KG1 (cell line): ENCODE measurements at places on chromosomes 2 and 18.

DNA sequence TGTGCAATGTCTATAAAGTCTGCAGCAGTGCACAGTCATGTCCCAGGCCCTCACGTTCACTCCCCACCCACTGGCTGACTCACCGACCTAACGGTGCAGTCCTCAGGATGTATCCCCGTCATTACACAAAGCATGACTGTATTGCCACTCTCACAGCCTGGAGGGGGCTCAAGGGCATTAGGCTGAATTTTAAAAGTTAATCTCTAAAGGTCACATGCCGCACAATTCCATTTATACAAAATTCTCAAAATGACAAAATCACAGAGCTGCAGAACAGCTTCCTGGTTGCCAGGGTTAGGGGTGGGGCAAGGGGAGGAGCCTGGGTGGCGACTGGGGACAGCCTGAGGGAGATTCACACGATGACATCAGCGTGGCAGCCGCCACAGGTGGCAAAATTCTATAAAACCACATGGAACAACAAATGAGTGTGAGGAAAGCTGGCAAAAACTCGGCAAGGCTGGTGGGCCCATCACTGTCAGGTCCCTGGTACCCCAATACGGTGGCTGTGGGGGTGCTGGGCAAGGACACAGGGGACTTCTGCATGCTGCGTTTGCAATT is 97.6 kb downstream of the NDUFA10 start:
- no peak for DNase-seq

GRCh38 chr2:241123816-241124536 is 21.9 kb upstream of the MTERF4 start:
- no peak for DNase-seq

DNA sequence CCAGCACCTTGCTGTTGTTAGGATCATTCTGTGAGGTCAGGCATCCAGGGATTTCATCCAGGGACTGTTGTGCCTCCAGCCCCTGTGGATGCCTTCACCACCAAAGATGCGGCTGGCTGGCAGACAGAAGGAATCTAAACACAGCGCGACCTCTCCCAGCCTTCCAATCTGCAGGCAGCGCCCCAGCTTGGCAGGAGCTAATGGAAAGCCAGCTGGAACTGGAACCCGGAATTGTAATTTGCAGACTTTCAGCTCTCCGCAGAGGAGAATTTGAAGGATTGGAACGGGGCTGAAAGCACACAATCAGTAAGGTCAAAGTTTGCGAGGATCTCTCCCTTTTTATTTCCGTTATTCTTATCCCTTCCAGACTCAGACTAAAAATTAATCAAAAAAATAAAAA is 127.8 kb downstream of the TRIB2 start:
- no peak for DNase-seq

DNA sequence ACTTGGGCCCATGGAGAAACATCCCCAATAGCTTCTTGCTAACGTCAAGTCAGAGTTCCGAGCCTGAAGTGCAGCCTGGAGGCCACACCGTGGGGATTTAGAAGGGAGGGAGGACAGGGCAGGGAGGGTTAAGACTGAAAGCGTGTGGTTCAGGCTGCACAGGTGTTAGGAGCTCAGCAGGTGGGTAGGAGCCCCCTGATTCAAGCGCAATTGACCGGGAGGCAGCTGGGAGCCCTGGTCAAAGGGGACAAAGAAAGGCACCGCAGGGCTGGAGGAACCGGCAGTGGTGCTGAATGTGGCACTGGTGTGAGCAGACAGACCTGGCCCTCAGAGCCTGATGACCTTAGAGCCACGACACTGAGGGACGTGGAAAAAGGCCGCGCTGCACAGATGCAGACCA is 149.6 kb downstream of the TMEM18 start:
- no peak for DNase-seq
